ENCODE measurements at places on chromosomes 4 and X. TPM values are rescaled to one million over a fixed set of nuclear protein-coding genes. Genes with fewer than 3 reads are reported as not detected.

Gene FAM149A
- 11.1 TPM for polyA plus RNA-seq

Gene PSAPL1
- polyA plus RNA-seq: not detected

Gene ENAM
- polyA plus RNA-seq: not detected

Gene CRLF2
- not detected for polyA plus RNA-seq

Gene CCDC158
- not detected for polyA plus RNA-seq

Gene UGT2B7
- not detected for polyA plus RNA-seq

Gene PPP3CA
- 737 TPM for polyA plus RNA-seq

Gene SPANXD
- not detected for polyA plus RNA-seq

Data from Purkinje cell (primary cell).